ENCODE measurements at places on chromosomes 3 and 15. TPM values are rescaled to one million over a fixed set of nuclear protein-coding genes. Genes with fewer than 3 reads are reported as not detected.

The RETNLB gene
- not detected for total RNA-seq

The PRR20G gene
- total RNA-seq, result not detected

The PP2D1 gene
- total RNA-seq, result not detected

The ARGFX gene
- not detected for total RNA-seq

The RAB43 gene
- 5.3 TPM for total RNA-seq

The EPHA3 gene
- 5.4 TPM for total RNA-seq

The ASB14 gene
- total RNA-seq, result 2.5 TPM

The TBC1D21 gene
- not detected for total RNA-seq

The KBTBD13 gene
- total RNA-seq, result 4.4 TPM

The CRYGS gene
- 0.67 TPM for total RNA-seq

The NR2E3 gene
- not detected for total RNA-seq

The IGF1R gene
- total RNA-seq, result 64.1 TPM

The LYZL4 gene
- not detected for total RNA-seq

The BAHD1 gene
- total RNA-seq, result 19.2 TPM

The STT3B gene
- 78.0 TPM for total RNA-seq

The CHRNA5 gene
- 0.22 TPM for total RNA-seq

The ADAMTS9 gene
- 20.2 TPM for total RNA-seq

The DAZL gene
- total RNA-seq, result not detected

The KCNMB3 gene
- 1.6 TPM for total RNA-seq

The HYAL1 gene
- total RNA-seq, result 38.1 TPM

The TIMP4 gene
- total RNA-seq, result 31.1 TPM

The SLC27A2 gene
- not detected for total RNA-seq

The FGF12 gene
- 126 TPM for total RNA-seq

The CFAP20DC gene
- total RNA-seq, result not detected

The CLDN16 gene
- 0.16 TPM for total RNA-seq

The CLEC3B gene
- 138 TPM for total RNA-seq

The VGLL3 gene
- 13.0 TPM for total RNA-seq

The TP63 gene
- 0.30 TPM for total RNA-seq

The PLD1 gene
- 111 TPM for total RNA-seq

The PTX3 gene
- 0.59 TPM for total RNA-seq

The IQCF5 gene
- total RNA-seq, result not detected

The SHF gene
- 12.0 TPM for total RNA-seq

The MESP2 gene
- not detected for total RNA-seq

The CMTM7 gene
- 10.5 TPM for total RNA-seq

The ADGRG7 gene
- total RNA-seq, result not detected

The GAP43 gene
- 0.47 TPM for total RNA-seq

The XCR1 gene
- not detected for total RNA-seq

The SLC22A14 gene
- not detected for total RNA-seq

The LHFPL4 gene
- not detected for total RNA-seq

The DLL4 gene
- total RNA-seq, result 9.8 TPM

The PSMA4 gene
- total RNA-seq, result 87.1 TPM

The SIDT1 gene
- 0.15 TPM for total RNA-seq

The CELSR3 gene
- 0.59 TPM for total RNA-seq
